ENCODE measurements at places on chromosomes 6 and 20.

DNA sequence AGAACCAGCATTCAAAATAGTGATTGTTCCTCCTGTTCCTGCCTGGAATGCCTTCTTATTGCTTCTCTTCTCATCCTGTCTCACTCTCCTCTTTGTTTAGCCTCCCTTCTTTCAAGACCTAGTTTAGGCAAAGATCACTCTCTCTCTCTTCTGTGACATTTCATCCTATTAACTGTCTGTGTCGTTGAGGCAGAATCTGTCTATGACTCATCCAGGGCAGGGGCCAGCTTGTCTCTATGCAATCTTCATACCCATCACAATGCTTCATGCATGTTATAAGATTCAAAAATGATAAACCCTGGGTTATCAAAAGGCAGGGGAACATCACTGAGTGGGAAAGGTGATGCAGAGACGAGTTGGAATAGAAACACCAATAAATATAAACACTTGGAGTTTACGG lies 32.2 kb upstream of the FOXA2 start:
- H3K27ac ChIP-seq: no peak overlapping the region
- DNase-seq: no peak
- no peak overlapping the region for H3K4me3 ChIP-seq
- no peaks in the 10 kb centered on the region for H3K36me3 ChIP-seq

- H3K4me3 ChIP-seq: no peak overlapping the region
- DNase-seq: no peak
- H3K4me1 ChIP-seq: no peaks in the 10 kb centered on the region
- H3K36me3 ChIP-seq: no peaks in the 10 kb centered on the region
- no peak overlapping the region for H3K27ac ChIP-seq
- no peaks in the 10 kb centered on the region for H3K27me3 ChIP-seq
Observed at GRCh38 chr20:32605167-32605656, 20.1 kb upstream of the NOL4L start.

GRCh38 chr20:967796-968742 lies 34.0 kb downstream of the RSPO4 start:
- no peaks in the 10 kb centered on the region for H3K36me3 ChIP-seq
- H3K4me3 ChIP-seq: no peak overlapping the region
- no peaks in the 10 kb centered on the region for H3K4me1 ChIP-seq
- DNase-seq: no peak
- no peaks in the 10 kb centered on the region for H3K27me3 ChIP-seq

DNA sequence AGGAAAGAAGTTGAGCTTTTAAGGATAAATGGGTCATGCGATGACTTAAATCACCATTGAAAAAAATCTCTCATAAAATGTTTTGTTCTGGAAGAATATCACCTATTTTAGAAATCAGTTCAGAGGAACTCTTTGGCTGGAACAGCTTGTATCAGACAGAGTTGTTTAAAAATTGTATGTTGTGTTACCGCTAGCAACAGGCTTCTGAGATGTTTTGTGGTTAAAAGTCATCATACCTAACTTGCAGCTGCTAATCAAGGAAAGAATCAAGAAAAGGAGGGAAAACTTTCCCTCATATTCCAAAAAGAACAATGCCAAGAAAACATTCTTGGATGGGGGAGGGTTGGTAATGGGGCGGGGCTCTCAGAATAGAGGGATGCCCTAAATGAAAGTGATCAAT lies 220.7 kb upstream of the CITED2 start:
- no peaks in the 10 kb centered on the region for H3K27me3 ChIP-seq
- no peak overlapping the region for H3K4me3 ChIP-seq
- peaks cover 8% of the 10 kb centered on the region for H3K4me1 ChIP-seq
- no peaks in the 10 kb centered on the region for H3K36me3 ChIP-seq

DNA sequence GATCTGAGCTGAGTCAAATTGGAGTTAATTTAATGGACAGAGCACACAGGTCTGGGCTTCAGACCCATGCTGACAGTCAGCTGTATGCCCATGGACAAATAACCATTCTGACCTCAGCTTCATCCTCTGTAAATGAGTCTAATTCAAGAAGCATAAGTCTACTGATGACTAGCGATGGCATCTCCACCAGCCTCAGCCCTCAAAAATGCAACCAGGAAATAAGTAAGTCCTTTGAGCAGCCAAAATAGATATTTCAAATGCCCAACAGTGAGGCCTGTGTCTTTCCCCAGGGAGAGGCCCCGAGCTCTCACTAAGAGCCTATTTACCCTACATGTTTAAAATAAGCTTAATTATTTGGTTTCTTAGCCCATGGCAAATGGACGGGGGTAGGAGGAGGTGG lies 114.2 kb upstream of the MTHFD1L start:
- H3K27ac ChIP-seq: no peak overlapping the region
- no peaks in the 10 kb centered on the region for H3K36me3 ChIP-seq
- H3K4me3 ChIP-seq: no peak overlapping the region
- H3K27me3 ChIP-seq: no peaks in the 10 kb centered on the region
- H3K4me1 ChIP-seq: no peaks in the 10 kb centered on the region

DNA sequence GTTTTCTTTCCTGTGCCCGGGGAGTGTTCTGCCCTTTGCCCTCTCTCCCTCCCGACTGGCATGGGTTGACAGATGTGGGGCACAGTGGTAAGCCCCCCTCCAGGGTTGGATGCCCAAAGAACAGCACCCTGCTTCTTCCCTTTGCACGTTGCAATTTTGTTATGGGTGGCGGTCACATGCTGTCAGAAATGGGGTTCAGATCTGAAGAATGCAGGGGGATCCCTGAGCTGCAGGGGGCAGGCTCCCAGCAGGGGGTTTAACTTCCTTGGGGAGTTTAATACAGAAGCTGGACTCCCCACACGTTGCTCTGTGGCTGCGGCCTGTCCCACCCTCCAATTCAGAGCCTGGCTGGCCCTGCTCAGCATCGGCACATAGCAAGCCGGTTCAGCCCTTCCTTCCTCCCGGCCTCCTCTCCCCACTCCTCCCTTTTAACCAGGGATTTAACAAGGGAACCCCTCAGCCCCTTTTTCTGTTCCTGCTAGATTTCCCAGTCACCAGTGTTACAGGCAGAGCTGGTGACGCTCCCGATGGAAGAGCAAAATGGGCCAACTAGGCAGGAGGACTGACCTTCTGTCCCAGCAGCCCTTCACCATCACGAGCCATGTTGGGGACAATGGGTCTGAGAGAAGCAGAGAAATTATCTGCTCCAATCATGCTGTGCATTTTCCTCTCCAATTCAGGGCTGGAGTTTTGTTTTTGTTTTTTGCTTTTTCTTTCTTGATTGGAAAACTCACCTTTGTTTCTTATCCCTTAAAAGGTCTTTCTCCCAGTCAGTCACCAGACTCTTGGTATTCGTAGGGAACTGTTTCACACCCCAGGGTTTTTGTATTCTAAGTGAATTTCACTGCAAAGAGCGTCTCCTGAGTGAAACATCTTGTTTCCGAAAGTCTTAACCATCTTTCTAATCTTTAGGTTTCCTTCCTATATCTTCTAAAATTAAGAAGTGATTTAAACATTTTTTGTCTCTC lies 6.8 kb downstream of the FOXF2 start:
- H3K4me3 ChIP-seq: no peak overlapping the region
- H3K27me3 ChIP-seq: no peaks in the 10 kb centered on the region
- H3K4me1 ChIP-seq: no peaks in the 10 kb centered on the region

- H3K4me1 ChIP-seq: no peaks in the 10 kb centered on the region
- H3K4me3 ChIP-seq: no peak overlapping the region
- H3K36me3 ChIP-seq: no peaks in the 10 kb centered on the region
- no peak for DNase-seq
- H3K27me3 ChIP-seq: no peaks in the 10 kb centered on the region
- H3K27ac ChIP-seq: no peak overlapping the region
Observed at GRCh38 chr6:17485181-17485580, 91.8 kb downstream of the CAP2 start.

GRCh38 chr6:143160015-143160414 lies 99.3 kb downstream of the AIG1 start:
- DNase-seq: no peak
- no peak overlapping the region for H3K27ac ChIP-seq
- no peaks in the 10 kb centered on the region for H3K27me3 ChIP-seq
- H3K4me3 ChIP-seq: no peak overlapping the region
- H3K36me3 ChIP-seq: no peaks in the 10 kb centered on the region

DNA sequence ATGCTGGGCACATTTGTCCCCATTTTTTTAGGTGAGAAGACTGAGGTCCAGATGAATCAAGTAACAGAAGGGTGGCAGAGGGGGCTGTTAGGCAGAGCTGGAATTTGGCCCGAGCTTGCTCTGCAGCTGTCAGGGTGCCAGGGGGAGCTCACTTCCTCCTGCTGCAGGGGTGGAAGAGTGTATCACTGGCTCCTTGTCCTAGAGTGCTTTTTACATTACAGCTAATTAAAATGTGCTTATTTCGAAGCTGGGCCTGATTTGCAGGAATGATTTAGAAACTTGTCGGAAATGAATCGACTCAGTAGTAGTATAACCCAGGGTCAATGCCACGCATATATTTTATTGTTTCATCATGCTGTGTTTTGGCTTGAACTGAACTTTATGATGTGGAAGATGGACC lies 11.1 kb downstream of the TOX2 start:
- DNase-seq: peak; percentile 71
- H3K4me1 ChIP-seq: no peaks in the 10 kb centered on the region
- H3K4me3 ChIP-seq: no peak overlapping the region

GRCh38 chr6:37239950-37240713 lies 17.4 kb upstream of the TBC1D22B start:
- peak; percentile 97 for DNase-seq
- H3K4me1 ChIP-seq: peaks cover 2% of the 10 kb centered on the region
- no peak overlapping the region for H3K4me3 ChIP-seq
- H3K27ac ChIP-seq: peak overlapping the region; percentile 83
- no peaks in the 10 kb centered on the region for H3K36me3 ChIP-seq

DNA sequence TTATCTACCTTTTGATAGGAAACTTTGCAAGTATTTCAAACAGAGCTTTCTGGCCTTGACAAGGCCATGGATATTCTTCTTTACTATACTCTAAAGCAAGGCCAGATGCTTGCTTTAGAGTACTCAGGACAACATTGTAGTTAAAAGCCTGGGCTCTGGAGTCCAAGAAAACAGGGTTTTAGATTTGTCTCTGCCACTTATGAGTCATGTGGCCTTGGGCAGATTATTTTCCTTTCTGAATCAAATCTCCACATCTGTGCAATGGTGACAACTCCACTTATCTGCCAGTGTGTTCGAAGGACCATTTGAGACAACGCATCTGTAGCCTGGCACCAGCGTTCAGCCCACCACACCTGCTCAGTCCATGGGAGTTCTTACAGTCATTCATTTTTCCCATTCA lies 265.9 kb upstream of the RIN2 start:
- no peaks in the 10 kb centered on the region for H3K27me3 ChIP-seq
- H3K4me3 ChIP-seq: no peak overlapping the region
- no peaks in the 10 kb centered on the region for H3K36me3 ChIP-seq
- H3K4me1 ChIP-seq: peaks cover 9% of the 10 kb centered on the region
- H3K27ac ChIP-seq: peak overlapping the region; percentile 81

GRCh38 chr6:111872401-111873177 lies 663 bp downstream of the FYN start:
- DNase-seq: peak; percentile 81
- no peaks in the 10 kb centered on the region for H3K4me1 ChIP-seq
- H3K27me3 ChIP-seq: no peaks in the 10 kb centered on the region
- H3K36me3 ChIP-seq: no peaks in the 10 kb centered on the region
- H3K27ac ChIP-seq: no peak overlapping the region

DNA sequence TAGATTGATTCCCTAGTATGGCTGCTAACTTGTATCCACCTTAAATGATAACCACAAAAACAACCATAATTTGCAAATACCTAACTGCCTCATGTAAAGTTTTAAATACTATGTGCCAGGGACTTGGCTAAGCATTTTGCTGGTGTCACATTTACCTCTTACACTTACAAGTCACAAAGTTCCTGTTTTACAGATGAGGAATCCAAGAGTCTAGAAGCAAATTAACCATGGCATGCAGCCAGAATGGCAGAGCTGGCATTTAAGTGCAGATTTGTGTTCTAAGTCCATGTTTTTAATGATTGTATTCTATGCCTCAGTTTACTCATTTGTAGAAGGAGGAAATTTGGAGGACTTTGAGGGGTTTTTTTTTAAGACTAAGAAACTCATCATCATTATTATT lies 696.7 kb downstream of the PTPRT start:
- no peaks in the 10 kb centered on the region for H3K4me1 ChIP-seq
- H3K36me3 ChIP-seq: no peaks in the 10 kb centered on the region
- H3K27me3 ChIP-seq: no peaks in the 10 kb centered on the region
- DNase-seq: no peak
- H3K27ac ChIP-seq: no peak overlapping the region

- H3K27me3 ChIP-seq: no peaks in the 10 kb centered on the region
- no peak overlapping the region for H3K4me3 ChIP-seq
- H3K4me1 ChIP-seq: no peaks in the 10 kb centered on the region
- DNase-seq: no peak
- no peak overlapping the region for H3K27ac ChIP-seq
Observed at GRCh38 chr6:139955366-139956155, 581.1 kb upstream of the CITED2 start.

DNA sequence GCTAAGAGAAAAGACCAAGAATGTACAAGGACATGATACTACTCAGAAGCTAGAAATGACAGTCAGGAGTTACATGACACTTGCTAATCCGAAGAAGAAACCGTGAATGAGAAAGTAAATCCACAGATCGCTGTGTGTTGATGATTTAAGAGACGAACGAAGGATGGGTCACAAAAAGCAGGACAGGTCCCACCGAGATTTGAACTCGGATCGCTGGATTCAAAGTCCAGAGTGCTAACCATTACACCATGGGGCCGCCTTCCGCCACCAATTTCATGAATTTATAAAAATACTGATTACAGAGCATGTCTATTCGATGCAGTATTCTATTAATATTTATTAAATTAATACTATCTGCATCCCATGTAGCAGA lies 54.0 kb upstream of the BTN3A2 start:
- no peaks in the 10 kb centered on the region for H3K36me3 ChIP-seq
- DNase-seq: no peak
- H3K27me3 ChIP-seq: no peaks in the 10 kb centered on the region
- no peak overlapping the region for H3K27ac ChIP-seq

GRCh38 chr6:56949925-56950495 lies 4.9 kb upstream of the BEND6 start:
- H3K27me3 ChIP-seq: no peaks in the 10 kb centered on the region
- no peaks in the 10 kb centered on the region for H3K4me1 ChIP-seq
- no peaks in the 10 kb centered on the region for H3K36me3 ChIP-seq
- DNase-seq: no peak
- no peak overlapping the region for H3K27ac ChIP-seq

DNA sequence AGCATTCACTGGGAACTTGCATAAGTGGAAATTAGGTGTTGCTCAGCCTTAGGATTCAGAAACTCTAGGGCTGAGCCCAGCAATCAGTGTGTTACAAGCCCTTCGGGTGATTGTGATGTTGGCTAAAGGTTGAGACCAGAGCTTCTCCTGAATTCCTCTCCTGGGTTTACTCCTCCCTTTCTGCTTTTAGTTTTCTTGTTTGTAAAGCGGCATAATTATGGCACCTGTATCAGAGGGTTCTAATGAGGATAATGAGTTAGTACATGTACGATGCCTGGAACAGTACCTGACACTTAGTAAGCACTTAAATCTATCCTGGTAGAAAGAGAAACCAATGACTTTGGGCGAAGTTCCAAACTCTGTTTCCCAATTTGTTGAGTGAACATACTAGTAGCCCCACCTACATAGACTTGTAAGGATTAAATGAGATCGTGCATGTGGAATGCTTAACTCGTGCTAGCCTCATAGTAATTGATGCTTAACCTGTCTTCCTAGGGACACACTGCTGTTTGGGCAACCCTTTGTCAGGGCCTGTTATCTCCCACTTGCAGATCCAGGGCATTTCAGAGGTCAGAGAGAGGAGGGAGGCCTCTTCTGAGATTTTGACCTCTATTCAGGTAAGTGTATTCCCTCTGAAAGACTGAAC lies 932 bp upstream of the EZR start:
- no peaks in the 10 kb centered on the region for H3K27me3 ChIP-seq
- no peak overlapping the region for H3K4me3 ChIP-seq
- no peaks in the 10 kb centered on the region for H3K4me1 ChIP-seq

- no peak overlapping the region for H3K4me3 ChIP-seq
- H3K27ac ChIP-seq: no peak overlapping the region
- no peaks in the 10 kb centered on the region for H3K4me1 ChIP-seq
- DNase-seq: no peak
Observed at GRCh38 chr20:54078296-54078984, 8.0 kb upstream of the BCAS1 start.
